ENCODE measurements at places on chromosomes 5 and 9.
A peak's percentile ranks its signal among the peaks of the same experiment; 100 is the strongest.

- DNase-seq: no peak
Measured at GRCh38 chr9:114099669-114100270, 678 bp upstream of the KIF12 start.

- DNase-seq: peak; percentile 38
Measured at GRCh38 chr5:57499262-57500050, 16.8 kb upstream of the ACTBL2 start.

DNA sequence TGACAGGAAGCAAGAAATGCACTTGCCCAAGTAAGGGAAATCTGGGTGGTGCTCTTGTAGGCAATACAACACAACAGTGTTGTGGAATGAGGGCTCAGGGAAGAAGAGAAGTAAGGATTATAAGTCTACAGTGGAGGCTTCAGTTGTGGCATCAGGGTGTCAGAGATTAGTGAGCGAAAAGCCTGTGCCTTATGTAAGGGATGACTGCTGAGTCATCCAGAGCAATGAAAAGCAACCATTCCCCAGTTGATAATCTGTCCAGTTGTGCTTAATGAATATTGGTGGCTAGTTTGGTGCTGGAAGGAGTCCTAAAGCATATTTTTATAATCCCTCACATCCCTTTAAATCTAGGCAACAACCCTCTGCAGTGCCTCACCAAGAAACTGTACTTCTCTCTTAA is 42.0 kb downstream of the FBXO38 start:
- DNase-seq: no peak

GRCh38 chr5:151034422-151035379 is 14.3 kb downstream of the GPX3 start:
- no peak for DNase-seq

DNA sequence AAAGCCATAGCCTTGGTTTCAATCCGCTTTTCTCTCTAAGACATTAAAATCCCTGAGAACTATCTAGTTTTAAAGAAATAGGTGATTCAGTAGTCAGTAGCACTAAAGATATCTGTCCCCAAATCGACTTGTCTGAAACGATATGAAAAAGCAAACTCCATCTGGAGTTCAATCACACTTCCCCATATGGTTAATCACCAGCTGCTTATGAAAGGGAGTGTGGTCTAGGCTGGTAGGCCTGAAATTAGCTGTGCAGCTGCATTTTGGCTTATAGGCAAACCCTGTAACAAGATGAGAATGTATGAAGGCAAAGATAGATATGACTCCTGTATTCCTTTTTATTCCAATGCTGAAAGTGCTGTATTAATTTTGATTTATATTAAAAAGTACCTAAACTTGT is 65.9 kb downstream of the DMRTA1 start:
- no peak for DNase-seq

- no peak for DNase-seq
Measured at GRCh38 chr9:136958473-136958872, 6.4 kb downstream of the LCN12 start.

DNA sequence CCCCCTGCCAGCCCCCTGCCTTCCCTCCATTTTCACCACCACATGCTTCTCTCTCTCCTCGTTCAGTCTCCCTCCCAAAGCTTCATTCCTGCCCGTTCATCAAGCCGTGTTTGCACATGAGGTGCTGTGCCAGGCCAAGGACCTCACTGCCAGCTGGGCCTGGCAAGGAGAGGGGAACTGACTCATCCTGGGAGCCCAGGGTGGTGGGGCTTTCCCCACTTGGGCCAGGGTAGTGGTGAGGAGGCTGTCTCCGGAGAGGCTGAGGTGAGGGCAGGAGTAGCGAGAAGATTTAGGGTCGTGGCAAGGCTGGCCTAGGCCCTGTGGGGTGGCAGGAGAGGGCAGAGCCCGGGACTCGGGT is 30.4 kb upstream of the NOTCH1 start:
- no peak for DNase-seq

DNA sequence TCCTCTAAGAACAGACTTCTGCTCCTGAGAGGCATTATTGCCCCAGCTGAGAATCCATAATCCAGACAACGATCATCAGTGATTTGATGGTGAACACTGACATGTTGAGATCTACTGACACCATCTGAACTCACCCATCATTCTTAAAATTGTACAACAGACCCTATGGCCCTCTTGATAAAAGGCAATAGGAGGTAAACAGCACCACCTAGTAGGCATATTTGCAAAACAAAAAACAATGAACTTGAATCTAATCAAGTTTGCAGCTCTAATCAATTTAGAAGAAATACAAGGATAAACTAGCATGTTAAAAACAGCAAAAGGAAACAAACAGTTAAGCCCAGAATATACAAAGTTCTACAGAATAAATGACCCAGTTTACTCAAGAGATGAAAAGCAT is 89.6 kb downstream of the SFXN1 start:
- DNase-seq: no peak

DNA sequence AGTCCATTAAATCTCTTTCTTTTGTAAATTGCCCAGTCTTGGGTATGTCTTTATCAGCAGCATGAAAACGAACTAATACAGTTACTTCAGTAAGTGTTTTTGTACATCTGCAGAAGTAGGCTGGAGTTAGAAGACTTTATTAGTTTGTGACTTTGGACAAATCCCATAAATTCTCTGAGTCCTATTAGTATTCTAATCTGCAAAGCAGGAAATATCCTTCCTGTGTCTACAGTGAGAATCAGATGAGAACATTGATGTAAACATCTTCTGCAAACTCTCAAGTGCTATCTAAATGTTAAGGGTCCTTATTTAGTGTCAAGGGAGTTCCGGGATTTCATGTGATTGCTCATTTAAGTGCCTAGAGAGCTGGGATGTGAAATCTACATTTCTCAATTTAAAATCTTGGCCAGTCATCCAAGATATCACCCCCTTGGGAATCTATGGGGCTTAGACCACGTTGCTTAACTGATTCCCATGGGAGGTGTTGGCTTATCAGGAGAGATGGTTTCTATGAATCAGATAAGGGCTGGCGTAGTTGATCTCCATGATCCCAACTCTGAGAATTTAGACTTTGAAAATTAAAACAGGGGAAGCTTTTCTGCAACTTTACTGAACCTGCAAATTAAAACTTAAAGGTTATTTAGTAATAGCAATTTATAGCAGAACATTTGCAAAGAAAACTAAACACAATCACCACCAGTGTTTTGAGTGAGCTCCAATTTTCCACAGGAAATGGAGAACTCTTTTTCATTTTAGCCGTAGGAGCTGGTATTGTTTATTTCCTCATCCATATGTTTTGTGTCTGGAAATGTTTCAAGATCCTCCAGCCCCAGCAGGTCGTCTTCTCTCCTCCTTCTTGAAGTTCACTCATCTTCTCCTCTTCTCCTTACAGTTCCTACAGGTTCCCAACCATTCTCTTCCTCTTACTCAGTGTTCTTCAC is 241.6 kb upstream of the CD180 start:
- DNase-seq: no peak

GRCh38 chr9:126647585-126648411 is 34.1 kb downstream of the LMX1B start:
- DNase-seq: no peak

DNA sequence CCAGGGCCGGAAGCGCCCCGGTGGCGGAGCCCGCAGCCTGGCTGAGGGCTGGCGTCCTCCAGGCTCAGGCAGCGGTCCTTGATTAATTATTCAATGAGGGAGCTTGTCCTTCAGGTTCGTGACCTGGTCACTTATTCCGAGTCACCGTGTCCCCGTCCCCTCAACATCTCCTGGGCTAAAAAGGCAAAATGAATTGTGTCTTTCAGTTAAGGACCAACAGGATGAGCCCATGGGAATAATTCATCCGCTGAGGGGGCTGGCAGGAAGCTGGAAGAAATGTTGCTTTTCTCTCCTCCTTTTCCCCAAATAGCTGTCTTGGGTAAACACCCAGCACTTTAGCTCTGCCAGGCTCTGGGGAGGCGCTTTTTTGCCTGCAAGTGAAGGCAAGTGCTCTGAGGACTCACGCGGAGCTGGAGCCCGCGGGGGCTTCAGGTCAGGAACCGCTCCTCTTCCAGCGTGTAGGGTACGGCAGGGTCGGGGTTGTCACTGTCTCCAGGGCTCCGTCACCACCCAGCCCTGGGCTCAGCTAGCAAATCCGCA is 13.1 kb downstream of the KCNT1 start:
- no peak for DNase-seq

- no peak for DNase-seq
Measured at GRCh38 chr5:154205441-154206117, 15.0 kb downstream of the GALNT10 start.

DNA sequence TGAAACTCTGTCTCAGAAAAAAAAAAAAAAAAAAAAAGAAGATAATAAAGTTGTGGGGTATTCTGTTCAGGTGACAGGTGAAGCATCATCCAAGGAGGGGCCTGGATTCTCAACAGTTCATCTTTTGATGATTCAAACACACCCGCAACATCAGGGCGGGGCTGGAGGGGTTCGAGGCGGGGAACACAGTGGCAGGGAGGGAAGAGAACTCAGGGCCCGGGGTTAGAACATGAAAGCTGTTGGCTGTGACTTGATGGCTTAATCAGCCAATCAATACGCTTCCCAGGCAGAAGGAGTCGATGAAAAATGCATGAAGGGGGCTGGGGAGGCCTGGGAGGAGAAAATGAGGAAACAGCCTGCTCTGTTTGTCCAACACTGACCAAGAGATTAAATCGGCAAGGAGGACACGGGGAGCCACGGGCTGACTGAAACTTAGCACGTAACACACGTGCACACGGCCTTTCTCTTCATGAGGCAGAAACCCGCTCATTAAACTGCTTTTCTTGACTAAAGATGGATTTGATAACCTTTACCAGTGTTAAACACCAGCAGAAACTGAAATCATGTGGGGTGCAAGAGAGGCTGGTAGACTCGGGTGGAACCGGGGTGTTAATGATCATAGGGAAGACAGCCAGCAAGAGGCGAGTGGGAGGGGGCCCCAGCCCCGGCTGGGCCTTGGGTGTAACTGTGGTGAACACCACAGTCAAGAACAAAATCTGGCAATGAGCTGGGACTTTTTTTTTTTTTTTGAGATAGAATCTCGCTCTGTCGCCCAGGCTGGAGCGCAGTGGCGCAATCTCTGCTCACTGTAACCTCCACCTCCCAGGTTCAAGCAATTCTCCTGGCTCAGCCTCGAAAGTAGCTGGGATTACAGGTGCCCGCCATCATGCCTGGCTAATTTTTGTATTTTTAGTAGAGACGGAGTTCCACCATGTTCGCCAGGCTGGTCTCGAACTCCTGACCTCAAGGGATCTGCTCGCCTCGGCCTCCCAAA is 105.7 kb upstream of the RAPGEF1 start:
- no peak for DNase-seq

DNA sequence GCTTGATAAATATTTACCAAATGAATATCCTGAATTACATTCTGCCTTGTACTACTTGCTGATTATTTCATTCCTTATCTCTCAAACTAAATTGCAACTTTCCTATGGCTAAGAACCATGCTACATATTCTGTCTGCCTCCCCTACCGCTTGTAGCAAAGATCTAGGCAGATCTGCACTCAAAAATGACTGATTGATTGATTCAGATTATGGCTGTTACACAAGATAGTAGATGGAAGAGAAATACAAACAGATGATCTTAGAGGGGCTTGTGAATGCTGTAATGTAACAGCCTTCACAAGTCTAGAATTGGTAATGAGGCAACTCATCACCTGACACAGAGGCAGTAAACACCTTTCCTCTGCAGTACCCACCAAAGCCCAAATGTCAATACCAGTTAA is 446.1 kb downstream of the PRELID2 start:
- DNase-seq: no peak

DNA sequence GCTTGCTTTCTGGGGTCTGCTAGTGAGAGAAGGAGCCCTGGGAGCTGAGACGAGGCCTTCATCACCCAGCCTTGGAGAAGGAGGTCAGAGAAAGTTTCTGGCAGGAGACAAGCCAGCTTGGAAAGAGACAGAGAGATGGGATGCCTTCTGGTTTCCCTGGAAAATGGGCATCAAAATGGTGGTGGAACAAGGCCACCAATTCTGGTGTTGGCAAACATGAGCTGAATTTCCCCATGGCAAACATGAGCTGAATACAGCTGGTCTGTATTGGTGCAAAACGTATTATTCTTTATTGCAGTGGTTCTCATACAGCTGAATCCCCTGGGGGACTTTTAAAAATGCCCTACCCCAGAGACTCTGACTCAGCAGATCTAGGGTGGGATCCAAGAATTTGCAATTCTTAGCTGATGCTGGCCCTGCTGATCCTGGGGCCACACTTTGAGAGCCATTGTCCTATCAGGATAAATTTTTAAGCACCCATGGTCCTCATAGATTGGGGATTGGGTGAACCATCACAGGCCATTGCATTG is 39.1 kb upstream of the S1PR3 start:
- no peak for DNase-seq

GRCh38 chr5:60687927-60688720 is 11.8 kb downstream of the DEPDC1B start:
- DNase-seq: peak; percentile 21

GRCh38 chr9:96476591-96476990 is 26.6 kb downstream of the HABP4 start:
- DNase-seq: no peak

DNA sequence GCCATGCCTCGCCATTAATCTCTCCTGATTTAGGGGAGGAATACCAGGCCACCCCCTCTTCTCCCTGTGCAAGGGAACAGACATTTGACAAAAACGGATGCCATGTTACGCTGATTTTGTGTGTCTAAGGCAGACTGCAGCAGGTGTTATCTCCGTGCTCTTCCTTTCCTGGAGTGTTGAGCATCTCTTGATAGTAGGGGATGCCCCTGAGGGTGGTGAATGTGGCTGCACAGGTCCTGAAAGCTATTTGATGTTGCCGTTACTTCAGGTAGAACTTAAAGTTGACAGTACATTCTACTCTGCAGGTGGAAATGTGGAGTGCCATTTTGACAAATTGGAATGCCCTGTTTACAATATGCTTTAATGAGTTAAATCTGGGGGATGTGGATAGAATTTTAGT is 21.5 kb downstream of the TENT4A start:
- no peak for DNase-seq

DNA sequence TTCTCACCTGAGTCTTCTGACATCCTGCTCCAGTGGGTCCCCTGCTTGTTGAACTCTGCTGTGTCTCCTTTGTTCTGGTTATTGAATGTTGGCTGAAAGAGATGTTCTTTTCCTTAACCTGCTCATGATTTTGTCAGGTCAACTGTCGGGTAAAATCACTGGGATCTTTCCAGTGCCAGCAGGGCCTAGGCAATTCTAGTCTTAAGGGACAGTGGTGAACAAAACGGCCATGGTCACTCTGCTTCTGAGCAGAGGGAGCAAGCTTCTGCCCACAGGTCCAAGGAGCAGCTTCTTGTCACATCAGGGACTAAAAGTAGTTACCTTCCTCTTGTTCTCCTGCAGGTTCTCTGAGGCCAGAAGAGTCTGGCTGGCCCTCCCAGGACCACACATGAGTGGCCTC is 65.6 kb downstream of the SEC61B start:
- DNase-seq: no peak
